ENCODE measurements at places on chromosomes 7 and 10.

- DNase-seq = no peak
Observed at GRCh38 chr7:51059504-51060142, 257.0 kb downstream of the COBL start.

DNA sequence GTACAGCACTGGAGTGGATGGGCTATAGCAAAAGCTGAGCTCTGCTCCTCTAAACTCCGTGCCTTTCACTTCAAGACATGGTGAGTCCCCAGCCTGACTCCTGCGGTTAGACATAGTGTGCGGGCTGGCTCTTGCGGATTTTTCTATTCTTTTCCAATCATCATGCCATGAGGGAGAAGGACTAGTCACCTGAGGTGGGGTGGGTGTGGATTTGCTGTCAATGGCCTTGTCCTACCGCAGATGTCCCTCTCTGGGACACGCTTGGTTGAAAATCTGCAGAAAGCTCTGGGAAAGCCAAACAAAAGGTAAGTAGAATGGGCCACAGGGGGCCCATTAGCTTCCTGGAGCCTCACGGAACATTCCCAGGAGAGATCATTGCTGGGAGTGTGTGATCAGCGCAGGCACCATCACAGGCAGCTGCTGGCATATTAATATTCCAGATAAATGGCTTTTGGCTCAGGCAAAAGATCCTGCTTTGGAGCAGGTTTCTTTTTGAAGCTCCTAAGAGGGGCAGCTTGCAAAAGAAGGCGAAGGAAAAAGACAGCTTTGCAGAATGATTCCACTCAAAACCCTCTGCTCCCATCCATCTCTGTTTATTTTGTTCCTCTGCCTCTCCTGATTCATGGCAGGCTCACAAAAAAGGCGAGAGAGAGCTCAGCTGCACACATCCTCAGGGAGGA lies 509.0 kb upstream of the ZMIZ1 start:
- no peak for DNase-seq

DNA sequence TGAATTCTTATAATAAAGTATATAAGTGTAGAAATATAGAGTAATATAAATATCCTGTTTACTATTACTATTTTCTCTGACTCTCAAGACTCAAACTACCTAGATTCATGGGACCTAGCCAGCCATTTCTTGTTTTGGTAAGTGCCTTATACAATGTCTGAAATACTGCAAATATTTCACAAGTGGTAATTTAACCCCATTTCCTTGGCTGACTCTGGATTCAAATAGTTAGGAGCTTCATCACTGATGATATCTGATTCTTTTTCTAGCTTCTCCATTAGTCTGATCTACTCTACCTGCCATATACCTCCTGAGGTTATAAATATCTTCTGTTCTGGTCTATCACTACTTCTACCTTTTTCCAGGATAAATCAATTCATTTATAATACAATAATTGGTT lies 6.4 kb upstream of the RALA start:
- no peak for DNase-seq

DNA sequence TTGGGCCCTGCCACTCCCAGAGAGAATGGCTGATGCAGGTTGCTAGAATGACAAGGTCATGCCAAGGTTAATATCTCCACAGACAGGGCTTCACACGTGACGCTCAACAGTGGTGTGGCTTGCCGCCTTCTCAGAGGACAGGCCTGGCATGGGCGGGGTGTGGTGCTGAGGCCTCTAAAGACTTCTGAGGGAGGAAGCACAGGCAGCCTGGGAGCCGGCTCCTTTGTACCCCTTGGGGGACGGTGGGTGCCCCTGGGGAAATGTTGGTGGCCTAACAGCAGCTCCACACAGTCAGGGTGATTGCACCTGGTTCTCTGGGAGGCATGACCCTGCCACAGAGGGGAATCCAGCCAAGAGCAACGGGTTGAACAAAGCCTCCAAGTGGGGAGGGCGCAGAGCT lies 115.1 kb downstream of the PKD1L1 start:
- no peak for DNase-seq

- no peak for DNase-seq
Observed at GRCh38 chr7:132419542-132419941, 156.7 kb downstream of the PLXNA4 start.

DNA sequence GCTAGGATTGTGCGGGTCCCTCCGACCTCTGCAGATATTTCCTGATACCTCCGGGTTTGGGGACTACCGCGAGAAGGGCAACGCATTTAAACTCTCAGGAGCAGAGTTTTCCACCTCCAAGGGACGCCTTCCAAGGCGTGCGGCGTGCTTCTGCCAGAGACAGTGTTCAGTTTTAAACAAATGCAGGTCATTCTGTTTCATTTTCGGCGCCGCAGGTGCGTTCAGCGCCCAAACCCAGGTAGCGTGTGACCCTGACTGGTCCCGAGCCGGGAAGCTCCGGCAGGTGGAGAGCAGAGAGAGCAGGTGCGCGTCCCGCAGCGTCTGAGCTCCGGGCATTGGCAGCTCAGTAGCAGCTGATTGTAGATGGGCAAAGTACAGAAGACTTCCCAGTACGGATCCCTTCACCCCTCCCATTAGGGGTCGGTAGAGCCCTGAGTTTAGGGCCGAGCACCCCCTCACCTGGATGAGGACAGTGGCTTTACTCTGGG lies 1.4 kb upstream of the CYP26A1 start:
- DNase-seq = no peak

Measured in HS-5 (cell line).